GM23248 (cell line): ENCODE measurements at places on chromosomes 5 and 9. TPM values are rescaled to one million over a fixed set of nuclear protein-coding genes. Genes with fewer than 3 reads are reported as not detected.
A peak's percentile ranks its signal among the peaks of the same experiment; 100 is the strongest.

Gene CCDC183
- total RNA-seq, result 0.76 TPM in 1 of 2 replicates, not detected in the other

Gene ARHGAP26
- total RNA-seq, result 1.6 and 8.3 TPM in 2 replicates

Gene IFNB1
- not detected in 2 replicates for total RNA-seq

Gene SRA1
- total RNA-seq, result 41.6 and 46.2 TPM in 2 replicates

Gene OSMR
- 52.5 and 70.8 TPM in 2 replicates for total RNA-seq

Gene SPAG8
- total RNA-seq, result 0.76 and 0.97 TPM in 2 replicates

DNA sequence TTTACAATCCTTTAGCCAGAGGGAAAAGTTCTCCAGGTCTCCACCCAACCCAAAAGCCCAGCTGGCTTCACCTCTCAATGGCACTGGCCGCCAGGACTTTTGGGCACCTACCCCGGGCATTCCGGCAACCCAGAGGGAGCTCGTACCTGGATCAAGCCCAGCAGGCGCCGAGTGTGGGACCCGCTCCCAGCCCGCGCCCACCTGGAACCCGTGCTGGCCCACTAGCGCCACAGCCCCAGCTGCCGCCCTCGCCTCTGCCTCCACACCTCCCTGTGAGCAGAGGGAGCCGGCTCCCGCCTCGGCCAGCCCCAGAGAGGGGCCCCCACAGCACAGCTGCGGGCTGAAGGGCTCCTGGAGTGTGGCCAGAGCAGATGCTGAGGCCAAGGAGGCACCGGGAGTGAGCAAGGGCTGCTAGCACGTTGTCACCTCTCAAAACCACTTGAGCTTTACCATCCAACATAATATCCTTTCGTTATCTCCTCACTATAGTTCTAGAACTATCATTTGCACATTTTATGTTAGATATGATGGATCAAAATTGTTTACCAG, 69.7 kb downstream of the GCNT1 start:
- H3K27ac ChIP-seq, result no peak overlapping the region
- DNase-seq, result no peak
- peaks cover 34% of the 10 kb centered on the region for H3K4me1 ChIP-seq
- H3K36me3 ChIP-seq, result no peaks in the 10 kb centered on the region

GRCh38 chr9:121266356-121266755, 1.6 kb upstream of the GSN start:
- H3K36me3 ChIP-seq, result no peaks in the 10 kb centered on the region
- H3K27me3 ChIP-seq, result no peaks in the 10 kb centered on the region
- no peak overlapping the region for H3K27ac ChIP-seq
- no peak overlapping the region for H3K4me3 ChIP-seq
- H3K4me1 ChIP-seq, result peaks cover 36% of the 10 kb centered on the region
- no peak for DNase-seq

DNA sequence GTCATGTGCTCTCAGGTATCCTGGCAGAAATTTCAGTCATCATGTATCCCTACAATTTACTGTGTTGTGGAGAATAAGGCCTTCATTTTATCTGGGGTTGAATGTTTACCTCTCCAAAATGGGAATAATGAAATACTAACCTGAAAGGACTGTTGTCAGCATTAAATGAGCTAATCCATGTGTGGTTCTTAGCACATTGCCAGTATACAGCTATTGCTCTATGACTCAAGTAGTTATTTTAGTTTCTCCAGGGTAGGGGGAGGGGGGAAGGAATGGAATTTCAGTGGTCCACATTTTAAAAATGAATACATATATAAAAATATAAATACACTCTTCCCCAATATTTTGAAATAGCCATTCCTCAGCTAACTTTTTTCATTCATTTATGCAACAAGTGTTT, 3.5 kb downstream of the PAM start:
- DNase-seq, result peak; percentile 72
- H3K36me3 ChIP-seq, result no peaks in the 10 kb centered on the region
- no peak overlapping the region; the same call in 1 of the 2 replicates for H3K27ac ChIP-seq
- peaks cover 55% of the 10 kb centered on the region for H3K4me1 ChIP-seq
- no peaks in the 10 kb centered on the region for H3K27me3 ChIP-seq

- no peak for DNase-seq
- no peak overlapping the region for H3K27ac ChIP-seq
- no peaks in the 10 kb centered on the region for H3K36me3 ChIP-seq
- H3K4me3 ChIP-seq, result no peak overlapping the region
- no peaks in the 10 kb centered on the region for H3K4me1 ChIP-seq
Measured at GRCh38 chr5:74370168-74370567, 270.4 kb downstream of the ENC1 start.

DNA sequence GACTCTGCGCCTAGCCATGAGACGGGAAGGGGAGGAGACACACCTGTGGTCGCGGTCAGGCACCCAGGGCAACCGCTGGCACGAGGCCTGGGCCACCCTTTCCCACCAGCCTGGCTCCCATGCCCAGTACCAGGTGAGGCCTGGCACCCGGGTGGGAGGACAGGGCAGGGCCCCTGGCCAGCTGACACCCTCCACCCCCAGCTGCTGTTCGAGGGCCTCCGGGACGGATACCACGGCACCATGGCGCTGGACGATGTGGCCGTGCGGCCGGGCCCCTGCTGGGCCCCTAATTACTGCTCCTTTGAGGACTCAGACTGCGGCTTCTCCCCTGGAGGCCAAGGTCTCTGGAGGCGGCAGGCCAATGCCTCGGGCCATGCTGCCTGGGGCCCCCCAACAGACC, 5.0 kb downstream of the MAMDC4 start:
- no peak overlapping the region for H3K4me3 ChIP-seq
- H3K27ac ChIP-seq, result no peak overlapping the region
- no peak for DNase-seq
- no peaks in the 10 kb centered on the region for H3K4me1 ChIP-seq
- H3K27me3 ChIP-seq, result no peaks in the 10 kb centered on the region
- H3K36me3 ChIP-seq, result peaks cover under 1% of the 10 kb centered on the region; the same call in 1 of the 2 replicates

GRCh38 chr9:77677397-77677796, 29.3 kb upstream of the GNA14 start:
- no peaks in the 10 kb centered on the region for H3K27me3 ChIP-seq
- H3K4me1 ChIP-seq, result no peaks in the 10 kb centered on the region
- no peaks in the 10 kb centered on the region for H3K36me3 ChIP-seq
- DNase-seq, result no peak

DNA sequence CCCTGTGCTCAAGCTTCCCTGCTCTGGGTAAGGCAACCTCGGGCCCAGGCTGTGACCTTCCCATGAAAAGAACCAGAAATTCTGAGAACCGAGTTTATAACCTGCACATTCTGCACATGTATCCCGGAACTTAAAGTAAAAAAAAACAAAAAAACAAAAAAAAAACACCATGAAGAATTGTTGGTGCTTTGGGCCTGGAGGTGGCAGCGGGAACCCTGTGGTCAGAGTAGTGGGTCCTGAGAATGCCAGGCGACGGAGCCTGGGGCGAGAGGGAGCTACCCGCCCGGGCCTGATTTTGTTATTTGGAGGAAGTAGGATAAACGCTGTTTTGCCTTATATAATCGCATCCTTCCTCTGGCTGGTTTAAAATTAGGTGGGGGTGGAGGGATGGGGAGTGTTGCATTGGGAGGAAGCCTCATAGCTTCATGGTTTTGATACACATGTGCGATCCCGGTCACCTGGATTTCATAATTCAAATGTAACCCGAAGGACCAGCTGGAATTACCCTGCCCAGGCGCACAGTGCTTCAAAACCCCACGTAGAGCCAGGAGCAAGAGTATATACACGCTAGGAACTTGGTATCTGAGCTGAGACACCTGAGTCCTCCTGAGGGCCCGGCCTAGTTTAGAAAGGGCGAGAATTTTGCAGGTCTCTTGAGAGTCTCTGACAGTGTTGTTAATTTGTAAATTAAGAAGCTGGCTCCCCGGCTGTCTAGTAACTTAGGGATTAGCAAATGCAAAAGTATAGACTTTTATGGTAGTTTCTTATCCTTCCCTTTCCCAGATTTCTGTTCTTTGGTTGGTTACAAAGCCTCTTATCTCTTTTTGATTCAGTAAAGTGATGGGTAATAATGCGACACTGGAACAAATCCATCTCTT, 2.8 kb downstream of the MSX2 start:
- no peak overlapping the region for H3K4me3 ChIP-seq
- H3K27ac ChIP-seq, result no peak overlapping the region
- H3K36me3 ChIP-seq, result no peaks in the 10 kb centered on the region
- H3K4me1 ChIP-seq, result no peaks in the 10 kb centered on the region
- H3K27me3 ChIP-seq, result peaks cover 30% of the 10 kb centered on the region

- H3K27ac ChIP-seq, result no peak overlapping the region
- DNase-seq, result no peak
- no peak overlapping the region for H3K4me3 ChIP-seq
Measured at GRCh38 chr5:5752844-5753243, 330.4 kb downstream of the ICE1 start.

GRCh38 chr9:131259916-131260597, 16.3 kb downstream of the FAM78A start:
- no peaks in the 10 kb centered on the region for H3K36me3 ChIP-seq
- DNase-seq, result no peak
- H3K4me1 ChIP-seq, result peaks cover 10% of the 10 kb centered on the region
- no peak overlapping the region for H3K4me3 ChIP-seq
- no peaks in the 10 kb centered on the region for H3K27me3 ChIP-seq

GRCh38 chr9:68541568-68541967, 885 bp upstream of the TMEM252 start:
- H3K4me1 ChIP-seq, result no peaks in the 10 kb centered on the region
- no peak for DNase-seq
- H3K27ac ChIP-seq, result no peak overlapping the region
